ENCODE measurements at places on chromosomes 7 and 10. TPM values are rescaled to one million over a fixed set of nuclear protein-coding genes. Genes with fewer than 3 reads are reported as not detected.

GIMAP8 gene
- under 0.01 TPM for total RNA-seq

KCNH2 gene
- not detected for total RNA-seq

SLC29A4 gene
- 1.0 TPM for total RNA-seq

ANKRD7 gene
- 0.22 TPM for total RNA-seq

TIAL1 gene
- 47.9 TPM for total RNA-seq

SNX10 gene
- 0.72 TPM for total RNA-seq

ARMH3 gene
- total RNA-seq, result 10.5 TPM

ZFAND4 gene
- 8.6 TPM for total RNA-seq

ZNF22 gene
- total RNA-seq, result 19.2 TPM

AFAP1L2 gene
- 62.2 TPM for total RNA-seq

SPDYE2 gene
- total RNA-seq, result not detected

CAMK2B gene
- total RNA-seq, result 0.22 TPM

SPAM1 gene
- not detected for total RNA-seq

DYNC1I1 gene
- 1.3 TPM for total RNA-seq

ADARB2 gene
- total RNA-seq, result not detected

CCL24 gene
- total RNA-seq, result not detected

TMEM236 gene
- under 0.01 TPM for total RNA-seq

INSYN2A gene
- total RNA-seq, result under 0.01 TPM

TRPV6 gene
- not detected for total RNA-seq

DEPP1 gene
- total RNA-seq, result 3.6 TPM

Measured in placental pericyte (primary cell).